ENCODE measurements at places on chromosomes 1 and 21.

- DNase-seq = peak; percentile 7
These were observed 1276.1 kb downstream of the KCNT2 start for GRCh38 chr1:195332102-195332501.

GRCh38 chr1:21517161-21517589 lies 8.0 kb downstream of the ALPL start:
- DNase-seq = no peak

DNA sequence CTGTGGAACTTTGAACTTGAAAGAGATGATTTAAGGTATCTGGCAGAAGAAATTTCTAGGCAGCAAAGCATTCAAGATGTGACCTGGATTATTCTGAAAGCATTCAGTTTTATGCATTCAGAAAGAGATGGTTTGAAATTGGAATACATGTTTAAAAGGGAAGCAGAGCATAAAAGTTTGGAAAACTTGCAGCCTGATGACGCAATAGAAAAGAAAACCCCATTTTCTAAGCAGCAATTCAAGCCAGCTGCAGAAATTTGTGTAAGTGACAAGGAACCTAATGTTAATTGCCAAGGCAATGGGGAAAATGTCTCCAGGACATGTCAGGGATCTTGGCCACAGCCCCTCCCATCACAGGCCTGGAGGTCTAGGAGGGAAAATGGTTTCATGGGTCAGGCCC lies 354.0 kb downstream of the ZNF326 start:
- no peak for DNase-seq

GRCh38 chr1:1080122-1080757 lies 6.1 kb upstream of the RNF223 start:
- no peak for DNase-seq

- DNase-seq = no peak
These were observed 73.3 kb upstream of the IRF2BP2 start for GRCh38 chr1:234683127-234683860.

DNA sequence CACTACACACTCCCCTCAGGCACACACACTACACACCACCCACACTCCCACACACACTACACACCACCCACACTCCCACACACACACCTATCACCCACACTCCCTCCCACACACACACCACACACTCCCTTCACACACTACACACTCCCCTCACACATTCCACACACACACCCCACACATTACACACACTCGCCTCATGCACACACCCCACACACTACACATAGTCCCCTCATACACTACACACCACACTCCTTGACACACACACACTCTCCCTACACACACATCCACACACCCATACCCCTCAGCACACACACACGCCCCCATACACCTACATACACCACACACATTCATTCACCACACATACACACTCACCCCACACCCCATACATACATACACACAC lies 31.0 kb upstream of the SELENON start:
- no peak for DNase-seq

DNA sequence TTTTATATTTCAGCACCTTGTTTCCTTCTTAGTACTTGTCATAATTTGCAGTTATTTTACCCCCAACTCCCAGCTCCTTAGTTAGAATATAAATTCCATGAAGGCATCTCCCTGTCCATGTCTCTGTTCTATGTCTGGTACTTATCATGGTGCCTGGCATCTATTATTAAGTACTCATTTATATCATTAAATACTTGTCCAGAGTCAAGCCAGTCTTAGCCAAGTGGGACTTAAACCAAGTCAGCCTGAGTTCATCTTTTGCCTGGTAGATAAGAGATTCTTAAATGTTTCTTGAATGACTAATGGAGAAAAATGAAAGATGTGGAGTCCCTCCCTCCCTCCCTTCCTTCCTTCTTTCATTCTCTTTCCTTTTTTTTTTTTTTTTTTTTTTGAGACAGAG lies 9.4 kb downstream of the SLC25A44 start:
- DNase-seq = no peak

- DNase-seq = no peak
These were observed 411.3 kb downstream of the DISC1 start for GRCh38 chr1:232037774-232038388.

DNA sequence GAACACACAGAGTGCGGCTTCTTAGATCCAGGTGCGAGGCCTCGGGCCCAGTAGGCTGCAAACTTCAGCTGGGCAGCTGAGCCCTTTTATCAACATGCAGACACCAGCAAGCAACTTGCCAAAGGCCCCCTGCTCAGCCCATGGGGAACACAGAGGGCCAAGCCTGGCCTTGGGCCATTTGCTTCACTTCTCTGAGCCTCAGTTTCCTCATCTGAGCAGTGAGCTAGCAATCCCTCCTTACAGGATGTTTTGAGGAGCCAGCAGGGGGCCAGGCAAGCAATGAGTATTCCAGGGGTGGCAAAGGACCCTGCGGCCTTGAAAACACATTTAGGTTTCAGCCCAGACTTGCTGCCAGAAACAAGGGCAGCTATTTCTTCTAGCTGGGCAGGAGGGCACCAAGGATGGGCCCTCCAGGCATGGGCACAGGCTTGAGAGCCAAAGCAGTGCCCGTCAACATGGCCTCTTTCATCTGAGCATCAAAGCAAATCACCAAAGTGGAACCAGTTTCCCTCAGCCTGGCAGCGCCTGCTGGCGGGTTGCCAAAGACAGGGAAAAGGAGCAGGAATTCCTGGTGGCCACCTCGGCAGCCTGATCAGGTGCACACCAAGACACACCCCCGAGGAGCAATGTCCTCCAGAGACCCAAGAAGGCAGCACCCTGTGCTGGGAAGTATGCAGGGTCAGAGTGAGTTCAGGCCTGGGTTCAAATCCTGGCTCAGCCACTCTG lies 1.4 kb downstream of the MATN1 start:
- DNase-seq = no peak

DNA sequence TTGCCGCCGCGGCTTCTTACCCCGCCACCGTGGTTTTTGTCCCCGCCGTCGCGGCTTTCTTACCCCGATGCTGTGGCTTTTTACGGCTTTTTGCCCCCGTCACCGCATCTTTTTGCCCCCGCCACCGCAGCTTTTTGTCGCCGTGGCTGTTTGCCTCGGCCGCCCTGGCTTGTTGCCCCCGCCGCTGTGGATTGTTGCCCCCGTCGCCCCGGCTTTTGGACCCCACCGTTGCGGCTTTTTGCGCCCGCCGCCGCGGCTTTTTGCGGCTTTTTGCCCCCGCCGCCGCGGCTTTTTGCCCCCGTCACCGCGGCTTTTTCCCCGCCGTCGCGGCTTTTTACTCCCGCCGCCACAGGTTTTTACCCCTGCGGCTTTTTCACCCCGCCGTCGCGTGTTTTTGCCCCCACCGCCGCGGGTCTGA lies 3934.3 kb downstream of the SRGAP2C start:
- DNase-seq = no peak

DNA sequence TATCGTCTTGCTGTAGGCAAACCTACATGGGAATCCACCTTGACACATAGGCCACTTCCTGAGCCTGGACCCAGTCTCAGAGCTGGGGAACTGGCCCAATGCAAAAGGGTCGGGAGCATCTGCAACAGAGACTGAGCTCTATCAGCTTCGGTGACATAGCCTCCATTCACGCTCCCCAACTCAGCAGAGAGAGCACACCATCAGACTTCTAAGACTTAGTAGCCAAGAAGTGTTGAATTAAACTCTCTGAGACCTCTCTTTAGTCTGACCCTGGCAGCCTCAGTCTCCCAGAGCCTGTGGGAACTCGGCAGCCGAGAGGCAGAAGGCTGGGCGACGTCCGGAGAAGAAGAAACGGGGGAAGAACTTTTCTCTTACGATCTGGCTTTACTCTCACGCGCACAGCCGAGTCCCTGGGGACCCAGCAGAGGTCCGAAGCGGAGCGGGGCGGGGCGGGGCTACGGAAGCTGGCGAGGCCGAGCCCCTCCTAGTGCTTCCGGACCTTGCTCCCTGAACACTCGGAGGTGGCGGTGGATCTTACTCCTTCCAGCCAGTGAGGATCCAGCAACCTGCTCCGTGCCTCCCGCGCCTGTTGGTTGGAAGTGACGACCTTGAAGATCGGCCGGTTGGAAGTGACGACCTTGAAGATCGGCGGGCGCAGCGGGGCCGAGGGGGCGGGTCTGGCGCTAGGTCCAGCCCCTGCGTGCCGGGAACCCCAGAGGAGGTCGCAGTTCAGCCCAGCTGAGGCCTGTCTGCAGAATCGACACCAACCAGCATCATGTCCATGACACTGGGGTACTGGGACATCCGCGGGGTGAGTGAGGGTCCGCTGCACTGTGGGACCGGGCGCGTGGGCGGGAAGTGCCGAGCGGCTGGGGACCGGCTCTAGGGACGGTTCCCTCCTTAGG lies at the start of gene GSTM4:
Gene GSTM4, plus strand, starts transcription at position 485 of the 905 bp plus-strand sequence. Its CDS starts 291 bp downstream, at position 776.
- peak; percentile 39 for DNase-seq

- no peak for DNase-seq
These were observed 45.2 kb downstream of the MATN1 start for GRCh38 chr1:30678209-30678608.

GRCh38 chr1:153627715-153628626 lies at the start of gene S100A1:
S100A1 (plus strand) TSS chr1:153628434; CDS start chr1:153630522, 2,088 bp downstream.
- no peak for DNase-seq

- no peak for DNase-seq
These were observed 26.4 kb downstream of the WLS start for GRCh38 chr1:68205794-68206358.

- DNase-seq = no peak
These were observed 263.4 kb downstream of the TTLL7 start for GRCh38 chr1:83735526-83735925.

- DNase-seq = no peak
These were observed at the start of gene DMBX1 for GRCh38 chr1:46489638-46490405. DMBX1 (plus strand) TSS chr1:46489836; CDS start chr1:46507011, 17,175 bp downstream.

- DNase-seq = no peak
These were observed 1489.1 kb downstream of the BRINP3 start for GRCh38 chr1:188988589-188988988.

DNA sequence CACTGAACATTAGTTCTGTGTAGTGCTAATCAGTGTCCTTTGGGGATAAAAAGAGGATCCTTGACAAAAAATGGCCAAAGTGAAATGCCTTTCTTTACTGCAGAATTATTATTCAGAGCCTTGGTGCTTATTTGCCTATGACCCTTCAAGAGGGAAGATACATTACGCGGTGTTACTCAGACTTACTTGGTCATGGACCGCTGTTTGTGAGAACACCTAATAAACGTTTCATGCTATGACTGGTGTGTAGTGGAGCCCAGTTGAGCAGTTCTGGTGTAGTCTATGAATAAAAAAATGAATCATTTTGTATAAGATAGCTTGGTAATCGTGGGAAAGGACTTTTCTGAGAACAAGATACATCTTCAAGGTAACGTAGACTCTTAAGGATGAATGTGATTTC lies 8.3 kb downstream of the NFYC start:
- no peak for DNase-seq

DNA sequence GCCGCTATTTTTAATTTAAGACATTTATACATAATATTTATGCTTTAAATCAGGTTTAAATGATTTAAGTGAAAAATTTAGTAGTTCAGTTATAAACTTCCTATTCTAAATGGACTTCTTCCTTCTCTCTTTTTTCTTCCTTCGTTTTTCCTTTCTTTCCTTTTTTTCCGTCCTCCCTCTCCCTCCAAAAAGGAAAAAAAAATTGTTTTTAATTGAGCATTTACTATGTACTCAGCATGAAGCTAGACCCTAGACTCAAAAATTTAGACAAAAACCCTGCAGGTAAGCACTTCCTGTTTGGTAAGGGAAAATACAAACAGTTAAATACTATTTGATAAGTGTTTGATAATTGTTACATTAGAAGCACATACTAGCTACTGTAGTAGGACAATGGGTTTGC lies 2.6 kb upstream of the TM2D1 start:
- DNase-seq = no peak

- DNase-seq = no peak
These were observed 83.2 kb downstream of the CLDN17 start for GRCh38 chr21:30083225-30083945.

DNA sequence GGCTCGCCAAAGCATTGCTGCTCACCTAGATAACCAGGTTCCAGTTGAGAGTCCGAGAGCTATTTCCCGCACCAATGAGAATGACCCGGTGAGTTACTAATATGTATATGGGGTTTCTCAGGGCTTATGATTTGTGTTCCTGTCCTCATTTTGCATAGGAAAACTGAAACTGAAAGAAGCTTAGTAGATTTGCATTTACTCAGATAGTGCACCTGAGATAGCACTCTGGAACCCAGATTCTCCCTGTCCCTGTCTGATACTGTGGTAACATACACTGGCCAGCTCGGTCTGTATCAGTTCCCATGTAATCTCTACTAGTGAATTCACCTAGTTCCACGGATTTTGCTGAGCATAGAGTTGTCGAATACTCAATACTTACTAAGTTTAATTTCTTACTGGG lies 28.1 kb downstream of the DAP3 start:
- DNase-seq = no peak

DNA sequence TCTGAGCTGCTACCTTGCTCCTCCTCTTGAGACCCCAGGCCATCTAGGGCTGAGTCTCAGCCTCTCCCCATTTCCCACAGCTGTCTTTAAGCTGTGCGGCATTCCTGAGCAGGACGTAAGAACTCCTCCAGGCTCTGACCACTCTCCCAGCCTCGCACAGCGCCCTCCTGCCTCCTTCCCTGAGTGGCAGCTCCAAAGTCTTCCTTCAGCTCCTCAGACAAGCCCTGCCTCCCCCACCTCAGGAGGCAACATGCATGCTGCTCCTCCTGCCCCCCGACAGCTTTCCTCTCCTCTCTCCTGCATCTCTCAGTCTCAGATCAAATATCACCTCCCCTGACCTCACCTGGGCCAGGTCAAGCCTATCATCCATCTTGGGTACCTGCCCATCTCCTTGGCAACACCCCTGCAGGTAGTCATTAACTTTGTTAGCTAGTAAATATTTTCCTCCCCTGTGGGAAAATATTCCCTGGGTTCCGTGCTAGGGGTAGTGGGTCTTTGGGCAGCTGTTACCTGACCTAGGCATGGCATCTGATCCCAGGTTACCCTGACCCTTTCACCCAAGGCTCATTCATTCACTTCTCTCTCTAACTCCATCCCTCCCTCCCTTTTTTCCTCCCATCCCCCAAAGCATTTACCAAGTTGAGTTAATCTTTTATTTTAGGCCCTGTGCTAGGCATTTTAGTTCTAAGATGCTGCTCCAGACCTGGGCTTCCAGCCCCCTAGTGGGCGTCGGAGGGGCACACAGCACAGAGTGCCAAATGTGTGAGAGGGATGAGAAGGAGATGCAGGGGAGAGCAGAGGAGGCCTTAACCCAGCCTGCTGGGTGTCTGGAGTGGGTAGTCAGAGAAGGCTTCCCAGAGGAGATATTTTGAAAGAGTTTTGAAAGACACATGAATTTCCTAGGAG lies 419.9 kb downstream of the PTPRU start:
- no peak for DNase-seq

- no peak for DNase-seq
These were observed 5.3 kb downstream of the SYTL1 start for GRCh38 chr1:27346991-27347624.

DNA sequence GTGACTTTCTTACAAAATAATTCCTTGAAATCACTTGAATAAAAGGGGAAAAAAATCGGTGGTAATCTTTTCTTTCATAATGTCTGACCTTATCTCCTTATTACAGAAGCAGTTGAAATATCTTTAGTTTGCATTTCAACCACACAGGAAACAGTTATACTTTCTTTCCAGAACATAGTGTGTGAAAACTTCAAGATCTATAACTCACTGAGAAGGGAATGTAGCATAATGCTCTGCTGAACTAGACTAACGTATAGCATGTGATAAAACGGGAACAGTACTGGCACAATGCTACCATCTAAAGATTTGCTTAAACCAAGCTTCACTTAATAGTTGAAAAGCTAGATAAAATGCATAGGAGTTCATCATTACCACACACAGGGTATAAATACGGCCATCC lies 45.0 kb downstream of the VAV3 start:
- no peak for DNase-seq

- no peak for DNase-seq
These were observed 27.8 kb upstream of the CNTN2 start for GRCh38 chr1:205015241-205015640.

GRCh38 chr1:47725511-47725991 lies 271.6 kb downstream of the TRABD2B start:
- DNase-seq = no peak

Measured in T-helper 2 cell (primary cell).